ENCODE measurements at places on chromosomes 16 and 17.

DNA sequence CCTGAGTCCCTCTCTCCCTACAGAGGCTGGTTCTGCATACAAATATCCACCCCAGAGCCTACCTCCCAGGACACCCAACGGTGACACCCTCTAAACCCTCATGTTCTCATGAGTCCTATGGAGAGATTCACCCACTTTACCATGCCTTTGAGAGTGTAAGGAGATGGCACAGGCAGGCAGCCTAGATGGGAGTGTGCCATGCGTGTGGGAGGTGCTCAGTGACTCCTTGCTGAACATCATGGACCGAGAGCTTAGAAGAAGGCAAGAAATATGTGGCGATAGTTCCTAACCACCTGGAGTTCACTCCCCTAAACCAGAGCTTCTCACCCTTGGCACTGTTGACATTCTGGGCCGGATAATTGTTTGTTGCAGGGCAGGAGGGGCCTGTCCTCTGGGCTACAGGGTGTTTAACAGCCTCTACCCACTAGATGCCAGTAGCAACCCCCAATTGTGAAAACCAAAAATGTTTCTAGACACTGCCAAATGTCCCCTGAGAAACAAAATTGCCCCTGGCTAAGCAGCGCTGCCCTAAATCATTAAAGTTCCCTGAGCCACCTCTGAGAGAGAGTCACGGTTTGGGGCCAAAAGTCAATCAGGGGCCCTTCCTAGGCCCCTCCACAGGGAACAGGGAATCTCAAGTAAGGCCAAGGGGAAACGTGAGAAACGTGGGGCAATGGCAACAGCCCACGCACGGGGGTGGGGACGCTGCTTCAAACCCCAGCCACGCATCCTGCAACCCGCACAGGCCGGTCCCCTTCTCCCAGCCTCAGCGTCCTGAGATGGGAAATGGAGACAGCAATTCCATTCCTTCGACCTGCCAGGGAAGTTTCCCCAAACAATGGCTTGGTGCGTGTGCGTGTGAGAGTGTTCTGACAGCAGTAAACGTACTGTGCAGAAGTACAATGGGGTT, 66.8 kb downstream of the C16orf78 start:
- DNase-seq = no peak

DNA sequence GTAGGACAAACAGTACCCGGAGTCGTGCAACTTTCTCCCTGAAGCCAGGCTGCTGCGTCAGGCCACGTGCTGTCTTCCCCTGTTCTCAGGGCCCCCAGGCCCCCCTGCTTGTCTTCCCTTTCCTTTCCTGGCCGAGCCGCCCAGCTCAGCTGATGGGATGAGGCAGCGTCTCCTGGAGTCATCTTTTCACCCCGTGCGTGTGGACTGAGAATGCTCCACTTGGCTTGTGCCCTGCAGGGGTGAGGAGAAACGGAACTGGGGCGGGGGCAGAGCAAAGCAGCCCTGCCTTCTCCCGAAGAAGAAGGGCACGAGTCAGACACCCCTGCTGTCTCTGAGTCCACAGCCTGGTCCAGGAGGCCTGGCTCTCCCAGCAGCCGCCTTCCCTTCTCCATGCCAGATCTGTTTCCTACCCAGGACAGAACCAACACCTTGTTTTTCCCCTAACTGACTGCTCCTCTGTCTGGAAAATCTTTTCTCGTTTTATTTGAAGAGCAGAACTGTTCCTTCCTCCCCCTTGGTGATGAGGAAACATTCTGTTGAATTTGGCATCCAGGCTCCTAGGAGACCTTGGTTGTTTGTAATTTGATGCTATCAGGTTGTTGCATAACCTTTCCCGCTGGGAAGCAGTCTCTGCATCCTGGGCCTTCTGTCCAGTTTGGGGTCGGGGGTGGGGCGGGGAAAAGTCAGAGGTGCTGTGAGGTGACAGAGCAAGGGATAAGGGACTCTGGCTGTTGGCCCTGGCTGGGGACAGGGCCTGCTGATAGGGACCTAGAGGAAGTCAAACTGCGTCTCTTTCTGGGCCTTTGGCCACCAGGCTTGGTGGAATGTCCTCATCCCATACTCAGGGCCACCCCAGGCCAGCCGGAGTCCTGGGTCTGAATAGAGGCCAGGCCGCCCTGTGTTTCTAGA, 78.8 kb downstream of the WIPI1 start:
- peak; percentile 80 for DNase-seq

- peak; percentile 65 for DNase-seq
Observed at GRCh38 chr16:22373662-22374310, 633 bp downstream of the CDR2 start.

- no peak for DNase-seq
Observed at GRCh38 chr16:85928401-85928820, 29.4 kb downstream of the IRF8 start.

GRCh38 chr16:74738113-74738541, 36.5 kb downstream of the FA2H start:
- no peak for DNase-seq

DNA sequence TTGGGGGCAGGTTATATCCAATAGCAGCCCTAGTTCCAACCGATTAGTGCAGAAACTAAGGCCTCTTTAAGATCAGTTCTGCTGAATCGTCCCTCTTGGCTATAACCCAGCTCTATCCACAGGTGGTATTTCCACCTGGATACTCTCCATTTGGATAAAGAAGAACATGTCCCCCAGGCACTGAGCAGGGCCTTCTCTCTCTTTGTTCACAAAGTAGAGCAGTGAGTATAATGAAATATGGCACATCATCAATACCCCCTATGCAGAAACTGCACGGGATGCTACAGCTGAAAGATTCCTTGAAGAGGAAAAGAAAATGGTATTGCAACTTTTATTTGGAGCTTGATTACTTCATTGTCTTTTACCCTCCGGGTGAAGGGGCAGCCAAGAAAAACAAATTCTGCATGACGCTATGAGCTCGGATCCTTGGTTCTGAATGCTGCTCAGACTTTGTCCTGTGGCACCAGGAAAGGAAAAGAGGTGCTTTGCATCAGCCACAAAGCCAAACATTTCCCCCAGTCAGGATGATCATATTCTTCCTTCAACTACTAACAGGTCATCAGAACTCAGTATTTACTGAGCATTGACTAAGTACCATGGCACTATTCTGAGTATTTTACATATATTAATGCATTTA, 399.7 kb downstream of the NPIPA8 start:
- DNase-seq = no peak

GRCh38 chr17:37698132-37698910, 46.5 kb downstream of the HNF1B start:
- no peak for DNase-seq

DNA sequence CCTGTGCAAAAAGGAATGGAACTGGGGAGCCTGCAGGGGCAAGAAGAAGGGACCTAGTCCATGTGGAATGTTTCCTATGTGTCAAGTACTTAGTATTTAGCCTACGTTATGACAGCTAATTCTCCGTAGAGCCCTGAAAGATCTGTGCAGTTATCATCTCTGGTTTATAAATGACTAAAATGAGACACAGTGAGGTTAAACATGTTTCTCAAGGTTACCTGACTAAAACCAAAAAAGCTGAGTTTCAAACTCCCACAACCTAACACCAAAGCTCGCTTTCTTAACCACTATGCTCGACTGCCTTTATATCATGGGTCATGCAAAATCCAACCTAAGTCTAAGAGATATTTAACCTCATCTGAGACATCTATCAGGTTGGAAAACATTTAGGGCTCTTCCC, 53.3 kb upstream of the CCL2 start:
- DNase-seq = no peak

DNA sequence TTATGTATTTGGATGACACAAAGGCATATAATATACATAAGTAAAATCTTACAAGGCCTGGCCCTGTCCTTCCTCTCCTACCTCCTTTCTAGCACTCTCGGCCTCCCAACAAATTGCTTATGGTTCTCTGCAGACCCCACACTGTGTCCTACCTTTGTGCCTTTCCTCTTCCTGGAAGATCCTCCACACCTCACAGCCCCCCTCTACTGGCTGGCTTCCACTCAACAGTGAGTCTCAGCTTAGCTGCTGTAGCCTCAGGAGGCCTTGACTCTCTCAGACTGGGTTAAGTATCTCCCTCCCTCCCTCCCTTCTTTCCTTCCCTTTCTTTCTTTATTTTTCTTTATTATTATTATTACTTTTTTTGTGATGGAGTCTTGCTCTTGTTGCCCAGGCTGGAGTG, 8.3 kb upstream of the SLC52A1 start:
- no peak for DNase-seq

- DNase-seq = no peak
Observed at GRCh38 chr17:35700150-35700549, 31.3 kb upstream of the RASL10B start.

- DNase-seq = no peak
Observed at GRCh38 chr16:14004031-14004728, 66.9 kb upstream of the MRTFB start.

DNA sequence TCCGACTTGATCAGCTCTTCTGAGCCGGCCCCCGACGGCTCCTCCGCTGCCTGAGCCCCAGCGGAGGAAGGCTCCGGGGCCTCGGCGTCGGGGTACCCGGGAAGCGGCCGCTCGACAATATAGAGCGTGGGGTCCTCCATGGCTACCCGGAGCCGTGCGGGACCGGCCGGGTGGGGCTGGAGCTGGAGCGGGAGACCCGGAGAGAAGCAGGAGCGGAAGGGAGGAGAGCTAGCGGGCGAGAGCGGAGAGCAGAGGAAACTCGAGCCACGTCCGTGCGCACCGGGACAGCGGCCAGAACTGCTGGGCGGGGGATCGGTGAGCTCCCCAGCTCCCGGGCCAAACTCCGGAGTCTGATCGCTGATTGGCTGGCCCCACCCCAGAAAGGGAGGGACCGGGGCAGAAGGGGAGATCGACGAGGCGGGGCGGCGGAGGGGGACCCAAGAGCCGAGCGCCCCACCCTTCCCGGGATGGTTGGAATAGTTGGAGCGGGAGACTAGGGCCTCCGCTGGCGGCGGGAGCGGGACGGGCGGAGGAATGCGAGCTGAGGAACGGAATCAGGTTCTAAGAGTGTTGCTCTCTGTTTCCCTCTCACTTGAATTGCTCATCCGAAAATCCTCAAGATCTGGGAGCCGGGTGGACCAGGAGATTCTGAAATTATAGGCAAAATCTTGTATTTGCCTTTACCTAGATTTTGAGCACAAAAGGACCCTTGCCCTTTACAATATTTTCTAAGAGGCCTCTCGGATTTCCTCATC, at the start of gene CAVIN1:
Gene CAVIN1 (minus strand): TSS at position 299 of the 755 bp plus-strand sequence. CDS start 159 bp downstream, at position 140.
- no peak for DNase-seq

- peak; percentile 42 for DNase-seq
Observed at GRCh38 chr16:56939801-56940200, 7.9 kb downstream of the HERPUD1 start.

- no peak for DNase-seq
Observed at GRCh38 chr17:10099051-10099571, 99.3 kb downstream of the GAS7 start.

DNA sequence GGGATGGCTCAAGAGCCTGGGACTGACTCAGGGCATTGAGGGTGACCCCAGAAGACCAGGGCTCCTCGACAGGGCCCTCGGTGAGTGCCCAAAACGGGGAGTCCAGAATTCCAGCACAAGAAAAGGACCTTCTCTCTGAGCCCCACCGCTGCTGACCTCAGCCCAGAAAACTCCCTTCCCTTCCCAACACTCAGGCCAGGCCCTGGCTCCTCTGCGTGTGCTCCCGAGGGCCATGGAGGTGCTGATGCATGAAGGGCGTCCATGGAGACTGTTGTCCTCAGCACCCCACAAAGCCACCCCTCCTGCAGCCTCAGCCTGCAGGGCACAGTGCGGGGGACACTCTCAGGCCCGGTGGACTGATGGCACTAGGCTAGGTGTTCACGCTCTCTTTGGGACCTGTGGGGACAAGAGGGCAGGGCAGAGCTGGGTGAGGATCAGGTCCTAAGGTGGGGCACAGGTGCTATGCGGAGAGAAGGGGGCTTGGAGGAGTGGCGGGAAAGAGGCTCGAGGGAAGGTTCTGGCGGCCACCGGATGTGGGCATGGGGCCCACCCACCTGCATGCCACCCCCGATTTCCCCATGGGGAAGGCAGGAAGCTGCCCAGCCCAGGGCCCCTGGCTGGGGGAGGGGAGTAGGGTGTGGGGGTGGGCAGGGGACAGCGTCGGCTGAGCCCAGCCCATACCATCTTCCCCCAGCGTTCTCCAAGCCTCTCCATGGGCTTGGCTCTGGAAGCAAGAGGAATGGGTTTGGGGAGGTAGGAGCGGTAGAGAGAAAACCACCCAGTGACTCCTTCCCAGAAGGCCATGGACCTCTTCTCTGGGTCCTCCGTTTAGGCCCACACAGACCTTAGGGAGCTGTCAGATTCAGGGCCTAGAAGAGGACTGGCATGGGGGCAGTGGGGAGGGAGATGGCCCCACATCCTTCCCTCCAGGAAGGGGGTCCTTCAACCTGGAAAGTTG, 4.5 kb upstream of the TSPOAP1 start:
- no peak for DNase-seq

GRCh38 chr17:6554342-6554741, 2.0 kb downstream of the PITPNM3 start:
- DNase-seq = no peak

GRCh38 chr16:27819356-27819755, 244.2 kb downstream of the GSG1L start:
- DNase-seq = no peak

DNA sequence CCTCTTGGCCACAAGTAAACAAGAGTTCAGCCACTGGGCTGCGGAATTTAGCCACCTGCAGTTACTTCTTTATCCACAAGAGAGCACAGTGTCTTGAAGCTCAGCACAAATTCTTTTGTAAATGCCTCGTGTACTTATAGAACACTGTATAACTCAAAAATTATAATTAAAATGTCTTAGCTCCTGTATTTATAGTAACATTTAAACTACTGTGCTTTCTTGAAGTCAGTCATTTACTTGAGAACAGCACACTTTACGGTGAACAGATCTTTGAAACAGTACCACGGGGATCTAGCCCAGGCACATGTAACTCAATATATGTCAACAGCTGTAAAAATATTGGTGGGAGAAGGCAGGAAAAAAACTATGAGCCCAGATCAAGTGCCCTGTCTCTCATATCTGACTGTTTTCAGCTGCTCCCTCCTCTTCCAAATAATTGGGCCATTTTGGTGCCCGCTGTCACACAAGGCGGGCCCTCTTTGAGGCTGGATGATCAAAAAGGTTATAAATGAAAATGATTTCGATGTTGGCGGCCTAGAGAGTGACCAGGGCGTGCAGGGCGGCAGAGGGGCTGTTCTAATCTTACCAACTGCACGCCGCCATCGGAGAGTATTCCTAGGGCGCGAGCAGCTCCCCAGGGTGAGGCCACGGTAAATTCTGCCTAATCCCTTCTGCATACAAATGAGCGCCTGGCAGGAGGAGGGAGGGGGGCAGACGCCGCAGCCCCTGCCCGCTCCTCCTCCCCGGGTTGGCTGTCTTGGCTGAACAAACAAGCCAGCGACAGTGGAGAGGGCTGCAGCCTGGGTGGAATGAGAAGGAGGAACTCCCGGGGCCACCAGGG, 183.2 kb downstream of the C16orf78 start:
- DNase-seq = peak; percentile 90

Measured in NCI-H146 (cell line).